ENCODE measurements at places on chromosomes 2 and 18.

DNA sequence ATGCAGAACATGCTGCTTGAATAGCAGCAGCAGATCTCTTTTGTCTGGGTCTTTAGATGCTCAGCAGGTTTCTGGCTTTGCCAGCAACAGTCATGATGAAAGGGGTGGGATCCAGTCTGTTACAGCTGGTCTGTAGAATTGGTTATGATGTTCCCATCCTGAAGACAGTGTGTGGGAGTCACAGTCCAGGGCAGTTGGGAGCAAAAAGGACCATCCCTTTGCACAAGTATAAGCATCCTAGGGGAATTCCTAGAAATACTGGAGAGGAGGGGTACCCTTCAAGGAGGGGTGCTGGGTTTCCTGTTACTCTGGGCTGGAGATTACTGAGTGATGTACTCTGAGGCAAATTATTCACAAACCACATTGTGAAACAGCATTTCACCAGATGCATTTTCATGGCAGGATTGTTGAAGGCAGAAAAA, 119.9 kb upstream of the RND3 start:
- DNase-seq, result no peak

- no peak for DNase-seq
These were observed 240.8 kb upstream of the PIK3C3 start for GRCh38 chr18:41713969-41714825.

DNA sequence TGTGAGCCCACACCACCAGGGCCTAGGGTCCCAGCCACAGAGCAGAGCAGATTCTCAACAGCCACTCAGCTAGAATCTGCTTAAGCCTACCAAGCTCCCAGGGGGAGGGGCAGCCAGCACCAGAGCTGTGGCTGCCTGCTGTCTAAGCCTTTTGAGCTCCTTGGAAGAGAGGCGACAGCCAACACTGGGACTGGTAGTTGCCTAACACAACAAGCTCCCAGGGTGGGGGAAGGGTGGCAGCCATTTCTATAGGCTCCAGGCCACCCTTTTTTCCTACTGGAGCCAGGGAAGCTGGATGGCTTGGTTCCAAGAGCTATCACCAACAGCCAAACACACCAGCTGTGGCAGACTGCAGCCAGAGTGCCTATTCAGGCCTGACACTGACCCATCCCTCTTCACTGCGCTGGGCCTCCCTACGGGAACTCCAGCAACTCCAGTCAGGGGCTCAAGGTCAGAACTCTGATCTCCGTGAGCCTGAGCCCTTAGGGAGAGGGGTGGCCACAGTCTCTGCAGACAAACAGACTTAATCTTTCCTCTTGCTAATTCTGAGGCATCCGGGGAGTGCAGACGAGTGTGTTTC, 1824.3 kb upstream of the CELF4 start:
- no peak for DNase-seq

GRCh38 chr2:78011251-78011650, 489.1 kb upstream of the LRRTM4 start:
- no peak for DNase-seq

DNA sequence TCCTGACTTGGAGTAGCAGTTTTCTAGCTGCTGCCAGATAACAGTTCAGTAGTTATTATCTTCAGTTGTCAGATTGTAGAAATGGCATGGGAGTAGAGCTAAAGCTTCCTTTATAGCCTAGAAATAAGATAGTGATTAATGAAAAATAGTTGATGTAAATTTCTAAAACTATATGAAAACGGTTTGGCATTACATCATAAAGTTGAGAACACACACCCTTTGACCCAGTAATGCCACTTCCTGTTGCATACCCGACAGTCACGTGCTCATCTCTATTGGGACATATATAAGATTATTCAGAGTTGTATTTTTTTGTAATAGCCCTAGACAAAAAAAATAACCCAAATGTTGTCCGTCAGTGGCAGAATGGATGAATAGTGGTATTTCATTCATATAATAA, 39.4 kb upstream of the ASB1 start:
- no peak for DNase-seq

DNA sequence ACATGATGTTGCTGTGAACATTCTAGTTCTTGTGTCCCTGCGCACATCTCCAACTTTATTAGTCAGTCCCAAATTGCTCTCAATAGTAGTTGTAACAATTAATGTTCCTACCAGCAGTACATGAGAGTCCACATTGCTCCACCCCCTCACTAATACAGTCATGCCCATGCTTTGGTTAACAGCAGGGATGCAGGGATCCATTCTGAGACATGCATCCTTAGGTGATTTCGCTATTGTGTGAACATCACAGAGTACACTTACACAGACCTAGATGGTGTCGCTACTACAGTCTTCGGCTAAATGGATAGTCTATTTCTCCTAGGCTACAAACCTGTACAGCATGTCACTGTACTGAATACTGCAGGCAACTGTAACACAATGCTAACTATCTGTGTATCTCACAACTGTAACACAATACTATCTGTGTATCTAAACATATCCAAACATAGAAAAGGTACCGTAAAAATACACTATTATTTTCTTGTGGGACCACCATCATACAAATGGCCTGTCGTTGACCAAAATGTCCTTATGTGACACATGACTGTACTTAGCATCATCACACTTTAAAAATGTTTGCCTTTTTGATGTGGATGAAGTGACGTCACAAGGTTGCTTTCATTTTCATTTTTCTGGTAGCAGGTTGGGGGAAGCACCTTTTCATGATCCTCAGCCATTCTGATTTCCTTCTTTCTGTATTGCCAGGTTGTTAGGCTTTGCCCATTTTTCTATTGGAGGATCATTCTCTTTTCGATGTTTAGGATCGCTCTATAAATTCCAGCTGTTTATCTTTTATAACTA, 82.9 kb upstream of the RNF152 start:
- no peak for DNase-seq

DNA sequence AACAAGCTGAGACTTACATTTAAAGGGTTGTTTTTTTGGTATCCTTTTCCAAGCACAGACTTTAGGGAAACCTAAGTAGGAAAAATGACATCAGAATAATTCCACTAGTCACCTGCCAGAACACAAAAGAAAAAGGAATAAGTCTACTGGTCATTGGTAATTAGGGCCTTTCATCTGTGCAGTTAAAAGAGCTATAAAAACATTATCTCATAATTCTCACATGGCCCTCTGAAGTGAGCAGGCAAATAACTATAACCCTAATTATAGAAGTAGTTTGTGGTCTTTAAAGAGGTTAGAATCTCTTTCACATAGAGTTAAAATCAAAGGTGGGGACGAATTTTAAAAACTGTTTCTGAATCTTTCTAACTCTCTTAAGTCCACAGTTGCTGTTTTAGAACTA, 111.1 kb upstream of the B3GNT2 start:
- DNase-seq, result no peak

- DNase-seq, result no peak
These were observed 72.8 kb downstream of the PHLPP1 start for GRCh38 chr18:62788111-62788510.

DNA sequence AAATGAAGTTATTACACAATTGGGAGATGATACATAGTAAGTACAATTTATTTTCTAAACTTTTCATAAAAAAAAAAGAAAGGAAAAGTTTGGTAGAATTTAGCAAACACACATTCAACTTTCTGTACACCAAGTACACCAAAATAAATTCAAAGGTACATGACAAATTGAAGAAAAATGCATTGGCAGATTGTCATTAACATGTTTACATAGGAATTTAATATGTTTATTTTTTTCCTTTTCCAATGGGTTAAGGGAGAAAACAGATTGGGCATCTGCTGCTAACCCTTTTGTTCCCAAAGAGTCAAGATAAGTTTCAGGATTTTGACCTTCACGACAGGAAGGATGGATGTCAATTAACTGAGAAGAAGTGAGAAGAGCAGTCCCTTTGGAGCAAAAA, 620.4 kb downstream of the XIRP2 start:
- DNase-seq, result no peak

- DNase-seq, result no peak
These were observed 79.0 kb upstream of the NOSTRIN start for GRCh38 chr2:168723275-168723899.

DNA sequence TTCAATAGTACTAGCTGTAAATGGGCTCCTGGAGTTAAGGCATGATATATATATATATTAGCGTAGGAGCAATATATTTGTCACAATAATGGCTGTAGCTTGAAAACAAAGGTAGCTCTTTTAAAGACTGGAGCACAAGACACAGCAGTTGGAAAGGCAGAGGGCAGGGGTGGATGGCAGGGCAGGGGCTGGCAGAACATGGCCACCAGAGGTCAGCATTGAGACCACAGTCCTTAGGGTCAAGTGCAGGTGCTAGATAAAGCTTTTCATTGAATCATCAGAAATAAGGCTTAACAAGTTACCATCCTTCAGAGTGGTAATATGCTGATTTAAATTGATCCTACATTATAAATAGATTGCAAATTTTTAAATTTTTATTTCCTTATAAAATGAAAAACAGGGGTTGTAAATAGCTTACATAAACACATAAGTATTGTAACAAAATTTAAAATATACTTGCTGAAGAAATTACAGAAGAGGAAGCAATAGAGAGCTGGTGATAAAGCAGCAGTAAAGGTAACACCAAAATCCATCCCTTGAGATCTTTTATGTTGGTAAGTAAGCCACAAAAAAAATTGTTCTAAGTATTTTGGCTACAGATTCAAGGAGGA, 161.2 kb upstream of the PIEZO2 start:
- DNase-seq, result no peak

DNA sequence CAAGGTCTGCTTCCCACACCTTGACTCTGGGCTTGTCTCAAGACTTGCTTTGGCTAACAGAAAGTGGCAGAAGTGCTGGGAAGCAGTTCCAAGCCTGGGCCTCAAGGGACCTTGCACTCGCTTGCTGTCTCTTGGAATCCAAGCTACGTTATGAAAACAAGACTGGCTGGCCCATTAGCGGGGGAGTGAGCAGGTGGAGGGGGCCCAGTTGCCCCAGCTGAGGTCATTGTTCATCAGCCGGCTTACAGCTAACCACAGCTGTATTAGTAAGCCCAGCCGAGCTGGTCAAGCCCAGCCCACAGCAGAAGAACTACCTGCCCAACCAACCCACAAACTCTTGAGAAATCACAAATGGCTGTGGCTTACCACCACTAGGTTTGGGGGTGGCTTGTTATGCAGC, 63.1 kb downstream of the MARCO start:
- DNase-seq, result no peak

- no peak for DNase-seq
These were observed 16.9 kb downstream of the HNMT start for GRCh38 chr2:137981112-137981656.

GRCh38 chr2:208978946-208979345, 444.9 kb upstream of the MAP2 start:
- DNase-seq, result no peak

DNA sequence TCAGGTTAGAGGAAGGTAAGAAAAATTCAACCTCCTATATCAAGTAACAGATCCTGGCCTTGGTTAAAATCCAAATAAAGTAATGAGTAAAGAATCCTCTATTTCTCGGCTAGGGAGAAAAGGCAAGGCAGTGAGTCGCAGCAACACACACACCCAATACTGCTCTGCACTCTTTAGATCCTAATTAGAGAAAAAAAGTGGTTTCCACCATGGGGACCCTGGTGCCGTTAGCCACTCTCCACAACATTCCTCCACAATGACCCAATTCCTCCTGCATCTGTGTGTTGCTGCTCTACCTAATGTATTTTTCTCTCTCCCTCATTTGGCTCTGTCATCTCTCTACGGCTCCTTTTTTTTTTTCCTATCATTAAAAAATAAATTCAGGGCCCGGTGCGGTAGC, 462.7 kb downstream of the METTL4 start:
- no peak for DNase-seq

GRCh38 chr2:169081551-169081950, 12.2 kb downstream of the DHRS9 start:
- no peak for DNase-seq

- DNase-seq, result no peak
These were observed 123.9 kb upstream of the DCC start for GRCh38 chr18:52216109-52216508.

DNA sequence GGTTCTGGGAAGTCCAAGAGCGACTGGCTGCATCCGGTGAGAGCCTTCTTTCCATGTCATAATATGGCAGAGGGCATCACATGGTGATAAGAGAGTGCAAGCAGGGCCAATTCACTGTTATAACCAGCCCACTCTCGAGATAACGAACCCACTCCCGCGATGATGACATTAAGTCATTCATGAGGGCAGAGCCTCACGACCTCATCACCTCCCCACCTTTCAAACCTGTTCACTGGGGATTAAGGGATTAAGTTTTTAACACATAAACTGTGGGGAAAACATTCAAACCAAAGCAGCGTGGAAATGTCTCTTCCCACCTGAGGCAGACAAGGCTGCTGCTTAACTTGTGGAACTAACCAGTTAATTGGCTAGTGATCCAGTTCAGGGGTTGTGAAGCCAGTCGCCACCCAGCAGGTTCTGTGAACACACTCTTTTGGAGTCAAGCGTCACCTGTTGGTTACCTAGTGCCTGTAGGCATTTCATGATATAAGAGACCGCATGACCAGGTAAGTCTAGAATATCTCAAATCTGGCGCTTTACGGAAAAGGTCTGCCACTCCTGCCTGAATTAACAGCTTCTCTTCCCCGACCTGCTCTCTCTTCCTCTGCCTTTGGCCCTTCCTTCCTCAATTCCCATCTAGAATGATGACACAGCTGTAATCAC, 54.3 kb downstream of the EDAR start:
- no peak for DNase-seq

- no peak for DNase-seq
These were observed 21.7 kb upstream of the LRRTM1 start for GRCh38 chr2:80326214-80326613.

DNA sequence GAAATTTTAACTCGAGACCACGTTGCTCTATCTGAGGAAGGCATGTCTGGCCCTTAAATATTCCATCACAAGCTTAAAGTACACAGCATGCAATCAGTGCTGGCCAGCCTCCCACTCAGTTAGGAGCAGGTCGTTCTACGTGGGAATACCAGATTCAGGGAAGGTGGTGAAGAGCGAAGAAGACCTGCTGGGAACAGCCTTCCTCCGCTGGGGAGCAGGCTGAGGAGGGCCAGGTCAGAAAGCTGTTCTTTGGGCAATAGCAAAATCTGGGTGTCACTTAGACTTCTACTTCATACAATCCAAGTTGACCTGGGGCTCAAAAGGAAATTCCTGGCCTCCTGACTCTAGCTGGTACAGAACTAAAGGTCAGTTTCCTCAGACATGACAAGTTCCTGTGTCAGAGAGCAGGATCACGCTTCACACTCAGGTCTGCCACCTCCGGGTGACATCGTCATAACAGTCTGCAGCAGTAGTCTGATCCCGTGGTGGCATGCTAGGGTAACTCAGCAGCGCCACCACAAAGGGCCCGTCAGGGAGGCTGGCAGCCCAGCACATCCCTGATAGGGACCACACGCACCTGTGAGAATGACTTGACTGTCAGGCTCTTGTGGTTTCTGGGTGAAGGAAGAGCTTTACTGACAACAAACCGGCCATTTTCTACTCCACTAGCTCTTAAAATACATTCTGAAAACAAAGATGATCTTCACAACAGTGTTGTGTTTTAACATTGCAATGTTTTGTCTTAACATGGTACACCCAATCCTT, 35.2 kb upstream of the NAPG start:
- DNase-seq, result peak; percentile 10

GRCh38 chr2:40896358-40896757, 444.5 kb upstream of the SLC8A1 start:
- no peak for DNase-seq

GRCh38 chr2:173652311-173652710, 297.6 kb downstream of the CDCA7 start:
- no peak for DNase-seq

All from stimulated activated CD8-positive, alpha-beta memory T cell treated with anti-CD3 and anti-CD28 coated beads, Interleukin-7, amount 100 ng/mL, for 1 hour (primary cell).